ENCODE measurements at places on chromosomes 4 and X.
A peak's percentile ranks its signal among the peaks of the same experiment; 100 is the strongest.

GRCh38 chr4:144580430-144580829 lies 65.5 kb upstream of the HHIP start:
- no peak for DNase-seq

GRCh38 chr4:176545872-176546271 lies 226.1 kb downstream of the SPCS3 start:
- DNase-seq = no peak

DNA sequence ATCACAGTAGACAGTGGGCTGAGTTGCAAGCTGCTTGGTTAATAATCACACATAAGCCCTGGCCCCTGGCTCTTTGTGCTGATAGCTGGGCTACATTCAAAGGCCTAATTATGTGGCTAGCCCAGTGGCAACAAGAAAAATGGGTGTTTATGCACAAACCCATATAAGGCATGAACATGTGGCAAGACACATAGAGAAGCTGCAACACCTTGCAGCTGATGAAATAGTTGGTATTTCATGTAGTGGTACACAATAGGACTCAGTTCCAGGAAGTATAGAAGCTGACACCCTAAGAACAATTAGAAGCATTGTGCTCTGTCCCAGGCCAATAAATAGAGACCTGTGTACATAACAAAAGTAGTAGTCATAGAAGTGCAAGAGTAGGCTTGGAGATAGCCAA lies 14.6 kb upstream of the ZNF630 start:
- DNase-seq = no peak

DNA sequence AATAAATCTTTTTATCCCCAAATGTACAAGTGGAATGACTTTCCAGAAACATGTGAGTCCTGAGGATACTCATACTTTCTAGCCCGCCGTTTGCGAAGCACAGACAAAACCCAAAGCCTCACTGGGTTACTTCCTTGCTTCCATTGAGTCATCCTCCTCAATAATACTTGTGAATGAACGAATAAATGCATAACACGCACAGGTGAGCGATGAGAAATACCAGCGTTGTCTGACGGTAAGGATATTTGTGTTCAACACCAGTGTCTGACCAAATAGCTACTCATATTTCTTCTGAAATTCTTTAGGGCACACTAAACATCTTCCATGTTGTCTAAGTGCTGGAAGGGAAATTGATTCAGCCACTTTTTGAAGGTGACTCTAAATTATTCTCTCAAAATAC lies 36.0 kb downstream of the CCNG2 start:
- no peak for DNase-seq

GRCh38 chrX:5681159-5681558 lies 547.5 kb downstream of the NLGN4X start:
- DNase-seq = peak; percentile 13

Data from germinal center (tissue), 1 donor.